SJCRH30 (cell line): ENCODE measurements at places on chromosomes 7 and 10. TPM values are rescaled to one million over a fixed set of nuclear protein-coding genes. Genes with fewer than 3 reads are reported as not detected.

- no peak for DNase-seq
- no peaks in the 10 kb centered on the region for H3K27me3 ChIP-seq
- H3K36me3 ChIP-seq, result peaks cover 2% of the 10 kb centered on the region; the same call in 1 of the 2 replicates
- no peak overlapping the region for H3K27ac ChIP-seq
Measured at GRCh38 chr7:35657125-35657524, 37.8 kb downstream of the HERPUD2 start.

DNA sequence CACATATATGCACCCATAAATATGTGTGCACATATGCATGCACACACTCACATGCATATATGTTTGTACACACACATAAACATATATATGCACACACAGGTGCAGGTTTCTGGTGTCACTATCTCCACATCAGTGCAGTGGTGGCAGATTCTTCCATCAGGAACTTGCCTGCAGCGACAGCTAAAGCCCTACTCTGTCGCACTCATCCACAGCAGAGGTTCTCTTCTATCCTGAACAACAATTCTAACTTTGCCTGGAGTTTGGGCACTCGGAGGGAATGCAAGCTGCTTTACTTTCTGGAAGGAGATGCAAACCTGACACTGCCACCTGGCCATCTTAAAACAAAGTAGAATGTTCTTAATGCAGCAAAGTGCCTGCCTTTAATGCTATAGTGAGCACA is 745.8 kb downstream of the GRID1 start:
- H3K4me1 ChIP-seq, result no peaks in the 10 kb centered on the region
- no peak overlapping the region for H3K4me3 ChIP-seq
- DNase-seq, result no peak
- no peaks in the 10 kb centered on the region for H3K27me3 ChIP-seq
- no peak overlapping the region for H3K27ac ChIP-seq
- H3K36me3 ChIP-seq, result no peaks in the 10 kb centered on the region

DNA sequence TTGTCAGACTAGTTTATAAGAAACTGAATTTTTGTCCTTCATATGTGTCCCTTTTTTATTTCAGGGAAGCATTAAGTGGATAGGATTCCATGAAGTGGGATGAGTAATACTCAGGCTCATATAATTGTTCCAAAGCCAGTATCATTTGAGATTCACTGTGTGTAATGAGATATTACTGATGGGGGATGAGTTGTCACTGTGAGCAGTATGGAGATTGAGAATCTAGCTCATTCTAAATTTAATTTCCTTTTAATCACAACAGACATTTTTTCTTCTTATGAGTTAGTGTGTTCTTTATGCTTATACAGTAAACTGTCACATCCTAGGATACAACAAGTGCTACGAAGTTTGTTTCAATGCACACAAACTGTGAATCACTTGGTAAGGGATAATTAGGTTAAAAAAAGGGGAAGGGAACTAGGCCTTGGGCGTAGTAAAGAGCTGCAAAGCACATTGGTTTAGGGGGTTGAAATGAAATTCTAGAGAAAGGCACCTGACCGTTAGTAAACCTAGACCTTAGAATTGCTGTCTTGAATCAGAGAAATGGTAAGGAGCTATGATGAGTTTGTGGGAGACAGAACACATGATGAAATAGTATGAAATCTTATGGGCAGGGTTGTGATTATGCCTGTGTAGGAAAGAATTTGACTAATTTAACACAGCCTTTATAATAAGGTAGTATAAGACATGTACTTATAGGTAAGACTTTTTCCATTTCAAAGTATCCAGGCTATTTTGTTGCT is 153.4 kb downstream of the MLLT10 start:
- no peak overlapping the region for H3K4me3 ChIP-seq
- no peaks in the 10 kb centered on the region for H3K4me1 ChIP-seq
- peaks cover 21% of the 10 kb centered on the region for H3K36me3 ChIP-seq
- H3K27me3 ChIP-seq, result no peaks in the 10 kb centered on the region

DNA sequence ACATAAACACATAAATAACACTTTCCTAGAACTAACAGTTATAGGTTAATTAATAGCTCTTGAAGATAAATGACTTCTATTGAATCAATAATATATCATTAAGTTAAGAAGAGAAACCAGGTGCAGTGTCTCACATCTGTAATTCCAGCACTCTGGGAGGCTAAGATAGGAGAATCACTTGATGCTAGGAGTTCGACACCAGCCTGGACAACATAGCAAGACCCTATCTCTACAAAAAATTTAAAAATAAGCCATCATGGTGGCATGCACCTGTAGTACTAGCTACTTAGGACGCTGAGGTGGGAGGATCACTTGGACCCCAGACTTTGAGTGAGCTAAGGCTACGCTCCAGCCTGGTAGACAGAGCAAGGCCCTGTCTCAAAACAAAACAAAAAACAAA is 38.8 kb downstream of the AKR1D1 start:
- no peaks in the 10 kb centered on the region for H3K36me3 ChIP-seq
- DNase-seq, result no peak
- H3K27ac ChIP-seq, result no peak overlapping the region
- no peaks in the 10 kb centered on the region for H3K27me3 ChIP-seq

GRCh38 chr7:78055599-78055998 is 257.0 kb downstream of the PHTF2 start:
- H3K4me3 ChIP-seq, result no peak overlapping the region
- H3K36me3 ChIP-seq, result no peaks in the 10 kb centered on the region; the same call in 1 of the 2 replicates
- H3K27ac ChIP-seq, result no peak overlapping the region
- DNase-seq, result no peak
- H3K4me1 ChIP-seq, result peaks cover 3% of the 10 kb centered on the region; the same call in 1 of the 2 replicates

DNA sequence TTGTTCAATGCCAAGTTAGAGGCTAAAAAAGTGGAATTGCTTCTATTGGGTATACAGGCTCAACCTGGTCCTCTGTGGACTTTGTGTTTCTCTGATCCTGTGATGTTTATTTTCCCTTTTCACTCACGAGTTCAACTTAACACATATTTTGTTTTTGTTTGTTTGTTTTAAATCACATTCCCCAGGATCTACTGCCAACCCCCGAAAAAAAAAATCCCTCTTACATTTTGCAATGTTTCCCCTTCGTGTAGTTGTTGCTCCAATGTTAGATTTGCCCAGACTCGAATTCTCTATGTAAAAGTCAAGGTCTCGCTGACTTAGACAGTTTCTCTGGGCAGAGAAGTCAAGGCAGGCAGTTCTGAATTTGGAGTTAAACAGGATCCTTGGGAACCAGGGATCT is 876.4 kb downstream of the CCSER2 start:
- no peak overlapping the region for H3K27ac ChIP-seq
- H3K4me1 ChIP-seq, result no peaks in the 10 kb centered on the region
- no peak for DNase-seq
- no peaks in the 10 kb centered on the region for H3K27me3 ChIP-seq
- no peak overlapping the region for H3K4me3 ChIP-seq
- H3K36me3 ChIP-seq, result no peaks in the 10 kb centered on the region

DNA sequence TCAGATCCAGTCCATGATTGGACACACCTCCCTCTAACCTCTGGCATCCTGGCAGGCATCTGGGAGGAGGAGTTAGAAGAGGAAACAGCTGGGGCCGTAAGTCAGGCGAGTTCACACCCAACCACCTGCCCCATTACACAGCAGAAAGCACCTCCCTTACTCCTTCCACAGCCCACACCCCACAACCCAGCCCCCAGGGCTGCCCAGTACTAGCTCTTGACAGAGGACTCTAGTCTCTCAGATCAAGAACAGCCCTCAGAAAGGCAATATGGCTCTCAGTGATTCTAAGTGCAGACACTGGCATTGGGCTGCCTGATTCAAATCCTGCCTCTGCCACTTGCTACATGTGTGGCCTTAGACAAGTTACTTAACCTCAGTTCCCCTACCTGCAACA is 34.1 kb downstream of the KCNMA1 start:
- DNase-seq, result peak; percentile 54
- H3K36me3 ChIP-seq, result no peaks in the 10 kb centered on the region
- H3K27me3 ChIP-seq, result no peaks in the 10 kb centered on the region; the same call in 1 of the 2 replicates
- no peak overlapping the region for H3K4me3 ChIP-seq
- H3K4me1 ChIP-seq, result peaks cover 12% of the 10 kb centered on the region

DNA sequence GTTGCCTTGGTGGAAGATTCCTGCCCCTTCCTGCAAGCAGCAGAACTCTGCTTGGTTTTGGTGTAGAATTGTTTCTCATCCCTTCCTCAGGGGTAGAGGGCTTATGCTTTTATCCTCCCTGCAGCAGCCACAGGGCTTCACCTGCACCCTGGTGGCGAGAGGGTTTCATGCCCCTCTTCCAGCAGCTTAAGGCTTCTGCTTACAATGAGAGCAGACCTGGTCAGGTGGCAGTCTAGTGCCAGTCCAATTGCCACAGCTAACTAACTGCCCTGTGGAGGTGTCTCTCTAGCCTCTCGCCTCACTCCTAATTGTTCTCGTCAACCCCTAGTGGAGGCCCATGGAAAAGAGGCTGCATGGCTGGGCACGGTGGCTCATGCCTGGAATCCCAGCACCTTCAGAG is 19.3 kb downstream of the ACBD7 start:
- DNase-seq, result no peak
- no peaks in the 10 kb centered on the region for H3K27me3 ChIP-seq
- no peak overlapping the region for H3K4me3 ChIP-seq
- no peak overlapping the region for H3K27ac ChIP-seq
- no peaks in the 10 kb centered on the region for H3K36me3 ChIP-seq

GRCh38 chr7:133688483-133689239 is 435.8 kb downstream of the EXOC4 start:
- DNase-seq, result no peak
- H3K27ac ChIP-seq, result no peak overlapping the region
- H3K4me1 ChIP-seq, result peaks cover 13% of the 10 kb centered on the region
- no peaks in the 10 kb centered on the region for H3K27me3 ChIP-seq
- no peak overlapping the region for H3K4me3 ChIP-seq

GRCh38 chr7:2713370-2713769 is 25.4 kb downstream of the AMZ1 start:
- no peaks in the 10 kb centered on the region for H3K36me3 ChIP-seq
- no peak overlapping the region for H3K4me3 ChIP-seq
- H3K27ac ChIP-seq, result no peak overlapping the region
- peak; percentile 70 for DNase-seq

GRCh38 chr10:6314620-6315205 is 112.0 kb downstream of the PFKFB3 start:
- no peak overlapping the region for H3K27ac ChIP-seq
- no peaks in the 10 kb centered on the region for H3K36me3 ChIP-seq
- no peak overlapping the region for H3K4me3 ChIP-seq
- H3K4me1 ChIP-seq, result no peaks in the 10 kb centered on the region
- H3K27me3 ChIP-seq, result no peaks in the 10 kb centered on the region
- no peak for DNase-seq

- DNase-seq, result peak; percentile 81
- no peaks in the 10 kb centered on the region for H3K36me3 ChIP-seq
- H3K27ac ChIP-seq, result no peak overlapping the region
Measured at GRCh38 chr7:131745390-131746248, 189.2 kb upstream of the PODXL start.

GRCh38 chr10:6346631-6347030 is 143.9 kb downstream of the PFKFB3 start:
- H3K4me1 ChIP-seq, result no peaks in the 10 kb centered on the region
- H3K4me3 ChIP-seq, result no peak overlapping the region
- no peak for DNase-seq
- H3K27ac ChIP-seq, result no peak overlapping the region
- no peaks in the 10 kb centered on the region for H3K27me3 ChIP-seq
- no peaks in the 10 kb centered on the region for H3K36me3 ChIP-seq

Gene PITX3
- total RNA-seq, result 105 and 111 TPM in 2 replicates

Gene ADRB1
- total RNA-seq, result 0.12 and 0.13 TPM in 2 replicates

Gene TRIL
- total RNA-seq, result 9.4 and 9.5 TPM in 2 replicates

Gene PNLIPRP2
- not detected in 2 replicates for total RNA-seq
